ENCODE measurements at places on chromosomes 5 and 9.

DNA sequence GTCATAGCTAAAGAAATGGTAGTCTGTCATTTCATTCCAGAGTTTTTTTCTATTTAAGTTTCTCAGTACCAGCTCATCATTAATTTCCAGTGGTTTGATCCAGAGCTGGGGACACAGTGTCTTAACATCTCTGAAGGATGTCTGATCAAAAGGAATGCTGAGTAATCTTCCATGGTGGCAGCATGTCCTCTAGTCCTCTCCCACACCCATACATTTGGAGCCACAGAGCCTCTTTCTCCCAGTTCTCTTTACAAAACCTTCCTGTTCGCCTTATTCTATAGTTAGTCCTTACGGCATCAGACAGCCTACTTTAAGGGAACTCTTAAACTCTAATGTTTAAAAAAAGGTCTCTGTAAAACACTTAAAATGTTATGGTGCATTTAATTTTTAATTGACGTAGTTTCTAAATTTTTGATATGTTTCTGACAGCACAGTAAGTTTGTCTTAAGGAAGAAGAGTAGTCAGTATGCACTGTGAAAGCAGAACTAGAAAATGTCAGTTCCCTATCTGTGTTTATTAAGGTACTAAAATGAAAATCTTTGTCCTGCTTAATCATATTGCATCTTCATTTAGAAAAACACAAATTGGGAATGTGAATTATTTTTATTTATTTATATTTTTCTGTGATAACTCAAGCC, 96.8 kb downstream of the INIP start:
- no peak for DNase-seq

- DNase-seq: no peak
Measured at GRCh38 chr5:179803651-179804554, 2.8 kb downstream of the MGAT4B start.

GRCh38 chr9:20551236-20551635, 71.1 kb downstream of the MLLT3 start:
- DNase-seq: no peak

DNA sequence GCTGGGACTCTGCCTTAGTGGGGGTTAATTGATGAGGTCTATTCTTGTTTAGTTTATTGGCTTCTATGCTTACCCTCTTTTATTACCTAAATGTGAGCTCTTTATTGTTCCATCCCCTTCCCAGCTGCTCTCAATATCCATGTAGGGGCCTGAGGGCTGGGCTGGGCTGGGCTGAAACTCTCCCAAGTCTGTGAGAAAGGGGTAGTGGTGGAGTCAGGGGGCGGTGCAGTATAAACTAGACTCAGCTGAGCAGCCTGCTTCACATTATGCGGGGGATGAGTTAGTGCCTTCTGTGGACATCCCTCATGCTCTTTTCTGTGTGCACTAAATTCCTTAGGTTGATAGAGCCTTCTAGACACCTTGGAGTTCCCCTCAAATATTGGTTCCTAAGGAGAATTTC, 451.8 kb upstream of the PTGER4 start:
- DNase-seq: no peak

GRCh38 chr9:135490166-135490870, 10.2 kb upstream of the MRPS2 start:
- DNase-seq: no peak

DNA sequence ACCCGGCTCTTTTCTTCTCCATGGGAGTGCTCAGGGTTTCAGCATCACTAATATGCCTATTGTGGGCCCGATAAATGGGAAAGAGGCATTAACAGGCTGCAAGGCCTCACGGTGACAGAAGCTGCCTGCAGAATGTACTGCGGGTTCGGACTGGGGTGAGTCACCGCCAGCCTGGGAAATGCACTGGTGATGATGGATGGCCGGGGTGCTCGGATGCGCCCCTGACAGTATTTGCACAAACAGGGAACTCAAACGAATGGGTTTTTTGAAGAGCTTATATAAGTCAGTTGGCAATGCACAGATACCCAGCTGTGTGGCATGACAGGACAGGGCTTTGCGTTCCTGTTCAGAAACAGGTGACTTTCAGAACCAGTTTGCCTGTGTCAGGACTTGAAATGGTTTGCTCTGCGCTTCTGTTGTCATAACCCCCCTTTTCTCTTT, 42.0 kb upstream of the PITX1 start:
- DNase-seq: no peak

DNA sequence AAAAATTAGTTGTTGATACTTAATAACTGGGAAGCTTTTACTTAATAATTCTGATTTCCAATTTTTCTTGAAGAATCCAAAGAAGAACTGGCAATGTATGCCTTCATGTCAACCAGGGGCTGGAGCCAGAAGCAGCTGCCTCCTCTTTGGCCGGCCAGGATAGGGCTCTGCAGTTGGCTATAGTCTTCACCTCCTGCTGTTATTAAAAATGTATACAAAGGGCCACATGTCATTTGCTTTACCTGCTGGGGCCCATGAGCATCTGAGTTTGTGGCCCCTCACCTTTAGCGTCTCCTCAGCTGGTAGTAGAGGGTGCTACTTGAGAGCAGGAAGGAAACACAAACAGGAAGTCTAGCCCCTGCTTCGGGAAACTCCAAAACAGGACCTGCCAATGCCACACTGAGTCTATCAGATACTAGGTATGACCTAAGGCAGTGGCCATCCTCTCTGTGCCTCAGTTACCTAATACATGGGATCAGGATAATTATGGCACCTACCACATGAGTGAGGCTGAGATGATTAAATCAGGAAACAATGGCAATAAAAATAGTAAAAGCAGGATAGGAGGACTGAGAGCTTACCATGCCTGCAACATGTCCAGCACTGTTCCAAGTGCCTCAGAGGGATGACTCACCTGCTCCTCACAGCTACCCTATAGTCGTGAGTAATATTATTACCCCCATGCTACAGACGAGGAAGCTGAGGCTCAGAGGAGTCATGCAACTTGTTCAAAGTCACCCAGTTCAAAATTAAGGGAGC, 21.3 kb downstream of the CCDC69 start:
- no peak for DNase-seq

DNA sequence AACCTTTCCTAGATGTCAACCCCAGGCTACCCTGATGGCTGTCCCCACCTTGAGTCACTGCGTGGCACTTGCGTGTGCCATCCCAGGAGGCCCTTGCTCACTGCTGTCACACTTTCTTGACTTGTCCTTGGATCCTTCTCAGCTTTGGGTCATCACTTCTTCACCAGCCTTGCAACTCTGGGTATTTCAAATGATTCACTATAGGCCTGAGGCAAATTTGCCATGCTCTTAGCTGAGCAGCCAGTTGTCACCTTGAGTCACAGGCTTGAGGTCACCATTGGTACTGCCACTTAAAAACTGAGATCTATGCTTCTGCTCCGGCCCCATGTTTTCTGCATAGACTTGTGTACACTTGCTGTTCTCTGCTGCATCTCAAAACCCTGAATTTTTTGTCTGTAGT, 84.7 kb downstream of the BASP1 start:
- DNase-seq: no peak

DNA sequence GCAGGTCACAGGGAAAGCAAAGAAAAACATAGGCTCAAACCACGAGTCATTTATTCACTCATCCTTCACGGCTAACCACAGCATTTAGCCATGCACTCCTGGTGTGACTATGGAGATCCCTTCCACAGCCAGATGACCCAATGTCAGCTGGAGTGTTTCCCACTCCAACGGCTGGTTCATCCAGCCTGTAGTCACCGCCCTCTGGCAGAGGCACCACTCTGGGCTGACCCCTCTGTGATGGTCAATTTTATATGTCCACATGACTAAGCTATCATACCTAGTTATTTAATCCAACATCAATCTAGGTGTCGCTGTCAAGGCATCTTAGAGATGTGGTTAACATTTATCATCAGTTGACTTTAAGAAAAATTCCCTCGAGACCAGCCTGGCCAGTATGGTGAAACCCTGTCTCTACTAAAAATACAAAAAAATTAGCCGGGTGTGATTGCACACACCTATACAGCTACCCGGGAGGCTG, 9.5 kb upstream of the PHF19 start:
- no peak for DNase-seq

DNA sequence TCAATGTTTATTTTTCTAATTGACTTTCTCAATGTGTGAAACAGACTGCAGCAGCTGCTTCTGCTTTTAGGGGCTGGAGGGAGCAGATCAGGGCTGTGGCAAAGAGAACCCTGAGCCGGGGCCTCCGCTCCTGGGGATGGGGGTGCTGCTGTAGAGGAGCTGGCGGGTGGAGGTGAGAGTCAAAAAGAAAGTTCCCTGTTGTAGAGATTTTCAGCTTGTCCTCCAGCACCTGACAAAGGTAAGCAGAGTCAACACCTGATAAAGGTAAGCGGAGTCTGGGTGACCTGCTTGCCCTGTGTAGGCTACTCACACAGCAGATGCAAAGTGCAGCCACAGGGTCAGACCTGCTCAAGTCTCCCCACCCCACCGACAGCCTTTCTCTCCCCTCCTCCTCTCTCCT, 252.4 kb upstream of the IRX1 start:
- no peak for DNase-seq

DNA sequence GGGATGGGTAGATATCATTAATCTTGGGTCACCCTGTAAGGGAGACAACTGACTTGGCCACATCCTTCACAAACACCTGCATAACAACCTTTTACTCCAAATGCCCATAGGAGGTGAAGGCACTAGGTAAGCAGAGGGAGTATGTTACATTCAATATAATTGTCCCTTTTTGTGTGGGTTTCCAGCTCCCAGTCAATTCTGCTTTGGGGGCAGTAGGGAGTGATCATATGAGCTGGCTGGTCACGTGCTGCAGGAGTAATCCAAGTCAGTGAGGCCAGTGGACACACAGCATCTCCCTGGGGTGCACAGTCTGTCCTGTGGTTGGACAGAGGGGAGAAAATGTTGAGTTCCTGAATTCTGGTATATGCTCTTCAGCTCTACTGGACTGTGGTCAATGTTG, 1.2 kb upstream of the AGXT2 start:
- DNase-seq: no peak

GRCh38 chr5:35781181-35781790, 75.4 kb upstream of the IL7R start:
- DNase-seq: no peak

GRCh38 chr5:146565764-146566367, 49.9 kb upstream of the GPR151 start:
- DNase-seq: peak; percentile 61

- no peak for DNase-seq
Measured at GRCh38 chr9:132975961-132976360, 2.5 kb upstream of the GFI1B start.

GRCh38 chr9:30140407-30140806, 2244.0 kb upstream of the ACO1 start:
- DNase-seq: no peak

DNA sequence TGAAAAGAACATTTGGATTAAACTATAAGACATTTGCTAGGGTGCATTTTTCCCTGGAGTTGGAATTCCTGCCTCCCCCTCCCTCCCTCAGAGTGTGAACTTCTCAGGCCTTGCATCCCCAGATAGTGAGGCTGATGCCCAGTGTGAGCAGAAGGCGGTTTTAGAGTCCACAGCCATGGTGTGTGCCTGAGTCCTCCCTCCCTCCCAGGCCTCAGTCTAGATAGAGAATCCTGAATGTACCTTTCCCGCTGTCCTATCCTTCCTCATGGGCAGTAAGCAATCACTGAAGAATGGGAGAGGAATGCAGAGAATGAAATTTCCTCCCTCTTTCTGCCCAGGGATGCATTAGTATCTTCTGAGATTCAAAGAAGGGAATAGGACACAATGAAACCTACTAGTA, 108.5 kb downstream of the RASGRF2 start:
- no peak for DNase-seq

DNA sequence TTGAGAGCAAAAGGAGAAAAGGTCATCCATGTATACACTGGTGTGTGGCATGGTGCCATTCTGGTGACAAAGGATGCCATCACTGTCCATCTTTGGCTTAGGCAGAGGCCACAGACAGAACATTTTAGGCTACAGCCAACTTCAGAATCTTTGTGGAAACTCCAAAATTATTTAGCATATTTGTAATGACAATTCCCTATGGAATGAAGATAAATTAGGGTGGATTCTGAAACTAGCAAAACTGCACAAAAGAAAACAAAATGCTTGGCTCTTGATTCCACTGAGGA, 92.5 kb downstream of the FBXW11 start:
- no peak for DNase-seq

DNA sequence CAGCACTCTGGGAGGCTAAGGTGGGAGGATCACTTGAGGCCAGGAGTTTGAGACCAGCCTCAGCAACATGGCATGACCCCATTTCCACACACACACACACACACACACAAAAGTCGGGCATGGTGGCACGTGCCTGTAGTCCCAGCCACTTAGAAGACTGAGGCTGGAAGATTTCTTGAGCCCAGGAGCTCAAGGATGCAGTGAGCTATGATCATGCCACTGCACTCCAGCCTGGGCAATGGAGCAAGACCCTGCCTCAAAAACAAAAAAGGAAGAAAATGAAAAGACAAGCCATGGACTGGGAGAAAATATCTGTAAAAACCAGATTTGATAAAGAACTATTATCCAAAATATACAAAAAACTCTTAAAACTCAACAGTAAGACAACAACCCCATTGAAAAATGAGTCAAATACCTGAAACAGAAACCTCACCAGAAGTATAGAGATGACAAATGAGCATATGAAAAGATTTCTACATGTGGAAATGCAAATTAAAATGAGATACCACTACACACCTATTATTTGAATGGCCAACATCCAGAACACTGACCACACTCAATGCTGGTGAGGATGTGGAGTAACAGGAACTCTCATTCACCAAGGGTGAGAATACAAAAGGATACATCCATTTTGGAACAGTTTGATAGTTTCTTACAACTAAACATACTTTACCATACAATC, 24.7 kb downstream of the DNAJA1 start:
- DNase-seq: no peak

DNA sequence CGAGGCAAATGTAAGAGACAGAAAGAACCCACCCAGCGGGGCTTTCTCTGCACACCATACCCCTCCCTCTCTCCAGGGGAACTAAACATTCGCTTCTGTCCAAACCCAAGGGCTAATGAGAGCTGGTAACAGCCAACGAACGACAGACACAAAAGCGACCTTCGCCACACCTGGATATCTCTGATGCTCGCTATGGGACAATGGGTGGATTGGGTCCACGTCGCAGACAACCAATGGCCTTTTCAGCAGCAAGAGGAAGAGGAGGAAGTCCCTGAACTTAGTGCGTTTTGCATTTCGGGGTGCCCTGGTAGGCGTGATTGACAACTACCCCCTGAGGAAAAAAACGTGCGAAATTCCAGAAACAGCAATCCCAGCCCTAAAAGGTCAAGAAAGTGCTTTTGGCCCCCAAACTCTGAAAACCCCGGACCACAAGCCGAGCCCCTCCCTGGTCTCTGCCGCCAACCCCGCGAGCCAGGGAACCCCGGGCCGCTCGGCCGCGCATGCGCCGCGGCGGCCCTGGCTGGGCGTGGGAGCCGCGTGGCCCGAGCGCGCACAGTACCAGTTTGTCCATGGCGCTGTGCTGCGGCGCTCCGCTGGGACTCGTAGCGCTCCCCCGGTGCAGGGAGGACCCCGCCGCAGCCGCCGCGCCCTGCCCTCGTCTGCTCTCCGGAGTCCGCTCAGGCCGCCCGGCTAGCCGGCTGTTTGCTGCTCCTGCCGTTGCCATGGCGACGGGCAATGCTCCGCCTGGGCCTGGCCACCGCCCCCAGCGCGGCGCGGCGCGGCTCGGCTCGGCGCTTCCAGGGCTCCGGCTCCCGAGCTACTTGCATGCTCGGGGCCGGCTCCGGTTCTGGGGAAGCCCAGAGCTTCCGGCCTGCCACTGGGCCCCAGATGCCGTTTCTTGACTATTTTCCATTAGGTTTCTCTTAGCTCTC, 66.9 kb upstream of the DNAH5 start:
- peak; percentile 53 for DNase-seq

- no peak for DNase-seq
Measured at GRCh38 chr5:42514754-42515153, 91.5 kb downstream of the GHR start.

- no peak for DNase-seq
Measured at GRCh38 chr9:131942146-131942720, 137.4 kb downstream of the MED27 start.

- DNase-seq: no peak
Measured at GRCh38 chr5:100026606-100027005, 508.6 kb upstream of the FAM174A start.
